ENCODE measurements at places on chromosomes 5 and 9.

- no peak overlapping the region for H3K27ac ChIP-seq
- DNase-seq: no peak
- peaks cover 56% of the 10 kb centered on the region for H3K4me1 ChIP-seq
- H3K4me3 ChIP-seq: no peak overlapping the region
Observed at GRCh38 chr5:6623941-6624340, 8.9 kb downstream of the NSUN2 start.

DNA sequence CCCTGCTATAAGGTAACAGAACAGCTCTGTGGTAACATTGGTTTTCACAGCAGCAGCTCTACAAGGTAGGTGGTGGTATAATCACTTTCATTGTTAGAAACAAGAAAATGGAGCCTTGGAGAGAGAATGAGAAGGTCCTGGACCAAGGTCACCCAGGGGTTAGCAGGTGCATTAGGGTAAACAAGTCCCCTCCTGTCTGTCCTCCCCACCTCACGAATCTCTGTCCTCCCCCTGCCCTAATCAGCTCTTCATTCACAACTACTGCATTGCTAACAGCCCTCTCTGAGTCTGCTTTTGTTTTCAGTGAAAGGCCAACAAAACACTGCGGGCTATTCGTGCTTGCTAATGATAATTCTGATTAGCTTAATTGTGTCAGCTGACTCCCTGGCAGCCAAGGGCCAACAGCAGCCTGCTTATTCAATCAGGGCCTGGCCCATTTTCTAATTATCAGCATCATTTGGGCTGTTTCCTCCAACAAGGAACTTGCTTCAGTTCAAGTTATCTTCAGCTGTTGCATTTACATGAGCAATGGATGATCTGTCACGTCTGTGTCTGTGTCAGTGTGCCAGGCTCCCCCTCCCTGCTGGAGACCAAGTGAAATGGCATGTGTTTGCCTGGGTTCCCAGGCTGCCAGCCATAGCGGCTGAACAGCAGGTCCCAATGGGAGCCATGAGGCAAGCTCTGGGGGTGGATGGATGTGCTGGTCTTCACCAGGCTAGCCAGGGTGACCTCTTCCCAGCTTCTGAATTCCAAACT lies 56.7 kb upstream of the EQTN start:
- no peak overlapping the region for H3K27ac ChIP-seq
- no peaks in the 10 kb centered on the region for H3K36me3 ChIP-seq
- no peak for DNase-seq
- no peaks in the 10 kb centered on the region for H3K27me3 ChIP-seq

DNA sequence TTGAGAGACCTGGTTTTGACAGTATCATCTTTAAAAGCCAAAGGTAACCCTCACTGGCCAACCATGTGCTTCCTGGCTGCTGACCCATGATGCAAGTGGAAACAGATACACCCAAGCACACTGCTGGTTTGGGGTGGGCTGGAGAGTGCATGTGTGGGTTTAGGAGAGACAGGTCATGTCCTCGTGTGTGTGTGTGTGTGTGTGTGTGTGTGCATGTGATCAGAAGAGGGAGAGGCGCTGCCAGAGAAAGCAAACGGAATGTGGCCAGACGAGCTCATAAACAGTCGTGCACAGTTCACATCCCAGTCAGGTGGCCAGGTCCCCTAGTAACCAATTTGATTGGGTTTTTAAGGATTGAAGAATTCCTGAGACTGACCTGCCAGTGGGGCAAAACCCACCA lies 112.8 kb upstream of the ICE1 start:
- H3K27me3 ChIP-seq: no peaks in the 10 kb centered on the region
- H3K4me3 ChIP-seq: no peak overlapping the region

- H3K36me3 ChIP-seq: no peaks in the 10 kb centered on the region
- no peak overlapping the region for H3K27ac ChIP-seq
- peaks cover 5% of the 10 kb centered on the region for H3K27me3 ChIP-seq
- H3K4me3 ChIP-seq: no peak overlapping the region
Observed at GRCh38 chr5:58326022-58326421, 133.9 kb downstream of the PLK2 start.

GRCh38 chr5:77066184-77066583 lies 20.9 kb downstream of the ZBED3 start:
- no peak overlapping the region for H3K27ac ChIP-seq
- H3K36me3 ChIP-seq: peaks cover 88% of the 10 kb centered on the region
- no peak for DNase-seq
- no peaks in the 10 kb centered on the region for H3K27me3 ChIP-seq
- H3K4me1 ChIP-seq: peaks cover 14% of the 10 kb centered on the region

DNA sequence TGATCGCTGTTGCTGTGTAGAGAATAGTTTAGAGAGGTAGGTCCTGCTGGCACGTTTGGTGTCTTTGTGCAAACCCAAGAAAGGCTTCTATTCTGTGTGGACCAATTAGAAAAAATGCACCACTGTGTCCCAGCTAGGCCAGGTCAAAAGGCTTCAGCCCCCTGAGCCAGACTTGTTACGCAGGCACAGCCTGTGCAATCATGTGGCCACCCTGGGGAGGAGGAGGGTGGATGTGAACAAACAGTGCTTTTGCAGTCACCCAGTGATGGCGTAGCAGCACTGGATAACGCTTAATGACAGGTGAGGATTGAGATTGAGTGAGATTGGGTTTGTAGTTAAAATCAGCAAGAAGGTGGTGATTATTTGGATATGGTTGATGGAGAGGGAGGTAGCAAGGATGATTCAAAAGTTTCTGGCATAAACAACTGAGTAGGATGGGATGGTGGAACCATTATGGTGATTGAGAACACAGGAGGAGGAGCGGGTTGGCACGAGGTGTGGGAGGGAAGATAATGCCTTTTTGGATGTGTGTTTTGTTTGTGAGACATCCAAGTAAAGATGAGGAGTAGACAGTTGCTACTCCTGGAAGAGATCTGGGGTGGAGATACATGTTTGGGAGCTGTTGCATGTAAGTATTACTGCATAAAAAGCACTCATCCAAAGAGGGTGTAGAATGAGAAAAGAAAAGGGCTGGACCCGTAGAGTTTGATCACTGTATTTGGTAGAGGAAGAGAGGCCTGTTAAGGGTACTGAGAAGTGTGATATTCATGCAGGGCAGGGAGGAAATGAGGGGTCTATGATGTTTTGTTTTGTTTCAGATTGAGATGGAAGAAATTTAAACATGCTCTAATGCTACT lies 6.7 kb downstream of the GCNT1 start:
- no peak overlapping the region for H3K27ac ChIP-seq
- peaks cover 11% of the 10 kb centered on the region for H3K36me3 ChIP-seq
- H3K4me3 ChIP-seq: no peak overlapping the region
- H3K4me1 ChIP-seq: peaks cover 9% of the 10 kb centered on the region
- no peaks in the 10 kb centered on the region for H3K27me3 ChIP-seq

GRCh38 chr9:87267251-87268070 lies 230.2 kb upstream of the DAPK1 start:
- peaks cover 10% of the 10 kb centered on the region for H3K4me1 ChIP-seq
- peaks cover 26% of the 10 kb centered on the region for H3K27me3 ChIP-seq
- no peak for DNase-seq
- H3K27ac ChIP-seq: no peak overlapping the region

DNA sequence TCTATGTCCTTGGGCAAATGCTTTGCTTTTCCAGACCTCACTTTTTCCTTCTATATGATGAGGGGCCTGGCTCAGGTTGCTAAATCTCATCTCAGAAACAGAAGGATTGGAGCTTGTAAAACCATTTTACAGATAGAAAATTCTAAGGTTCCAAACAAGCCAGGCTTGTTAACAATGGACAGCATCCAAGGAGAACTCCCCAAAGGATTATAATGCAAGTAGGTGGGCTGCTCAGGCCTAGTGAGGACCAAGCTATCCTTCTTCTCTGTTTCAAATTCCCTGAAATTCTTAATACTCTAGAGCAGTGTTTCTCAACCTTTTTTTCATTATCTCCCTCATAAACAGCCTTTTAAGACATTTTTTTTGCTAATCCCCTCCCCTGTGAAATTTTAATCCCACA lies 269.8 kb downstream of the TMEM38B start:
- no peak for DNase-seq
- no peaks in the 10 kb centered on the region for H3K4me1 ChIP-seq
- H3K27me3 ChIP-seq: no peaks in the 10 kb centered on the region
- H3K4me3 ChIP-seq: no peak overlapping the region

DNA sequence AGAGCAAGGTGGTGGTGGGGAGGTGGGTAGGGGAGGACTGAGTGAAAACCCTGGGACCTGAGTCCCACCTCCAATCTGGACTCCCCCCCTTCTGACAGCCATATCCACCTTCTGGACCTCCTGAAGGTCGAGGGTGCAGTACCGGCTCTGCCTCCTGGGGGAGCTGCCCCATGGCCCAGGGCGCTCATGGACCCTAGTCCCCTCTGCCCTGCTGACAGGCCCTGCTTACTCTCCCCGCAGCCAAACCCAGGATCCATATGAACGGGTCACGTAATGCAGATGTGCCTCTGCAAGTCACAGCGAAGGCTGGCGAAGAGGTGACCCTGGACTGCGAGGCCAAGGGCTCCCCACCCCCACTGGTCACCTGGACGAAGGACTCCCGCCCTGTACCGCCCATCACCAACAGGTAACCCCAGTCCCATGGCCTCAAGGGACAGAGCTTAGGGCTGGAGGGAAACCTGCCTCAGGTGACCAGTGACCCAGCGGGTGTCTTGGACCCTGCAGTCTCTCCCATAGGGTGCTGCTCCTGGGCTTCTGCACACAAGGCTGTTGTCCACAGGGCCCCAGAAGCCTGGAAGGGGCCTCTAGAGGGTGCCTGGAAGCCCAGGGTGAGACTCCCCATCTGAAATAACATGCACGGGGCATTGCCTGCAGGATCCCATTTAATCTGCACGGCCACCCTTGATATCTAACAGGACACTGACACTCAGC lies 61.7 kb downstream of the HMCN2 start:
- no peak for DNase-seq
- H3K4me3 ChIP-seq: no peak overlapping the region
- H3K4me1 ChIP-seq: no peaks in the 10 kb centered on the region
- H3K27ac ChIP-seq: no peak overlapping the region

DNA sequence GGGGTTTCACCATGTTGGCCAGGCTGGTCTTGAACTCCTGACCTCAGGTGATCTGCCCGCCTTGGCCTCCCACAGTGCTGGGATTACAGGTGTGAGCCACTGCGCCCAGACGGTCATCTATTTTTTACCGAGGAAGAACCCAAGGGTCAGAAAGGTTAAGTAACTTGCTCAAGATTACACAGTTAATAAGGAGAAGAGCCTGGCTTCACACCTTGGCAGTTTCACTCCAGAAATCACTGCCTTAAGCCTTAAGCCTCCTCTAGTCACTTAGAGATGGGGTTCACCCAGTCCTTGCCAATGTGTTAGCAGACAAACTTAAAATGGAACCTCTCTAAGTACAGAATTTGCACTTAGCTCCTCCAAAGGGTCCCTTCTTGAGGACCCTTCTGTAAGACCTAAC lies 116.3 kb downstream of the PTTG1 start:
- no peak overlapping the region for H3K4me3 ChIP-seq
- H3K36me3 ChIP-seq: no peaks in the 10 kb centered on the region
- peaks cover 24% of the 10 kb centered on the region for H3K4me1 ChIP-seq
- H3K27ac ChIP-seq: no peak overlapping the region
- no peaks in the 10 kb centered on the region for H3K27me3 ChIP-seq
- no peak for DNase-seq

DNA sequence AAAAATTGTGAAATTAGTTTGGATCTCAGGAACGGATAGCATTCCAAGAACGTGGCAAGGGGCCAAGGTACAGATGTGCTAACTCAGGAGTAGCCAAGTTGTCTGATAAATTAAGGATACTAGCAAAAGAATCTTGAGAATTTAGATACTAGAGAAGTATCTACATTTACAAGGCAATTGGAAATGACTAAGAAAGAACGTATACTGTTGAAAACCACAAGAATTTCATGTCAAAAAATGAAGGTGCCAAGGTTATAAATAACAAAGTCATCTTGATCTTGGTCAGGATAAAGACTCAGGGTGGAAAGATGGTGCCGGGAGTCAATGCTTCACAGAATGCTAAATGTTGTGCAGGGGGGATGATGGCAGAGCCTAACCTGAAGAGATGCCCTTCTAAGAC lies 19.2 kb downstream of the CAPSL start:
- peaks cover 1% of the 10 kb centered on the region for H3K36me3 ChIP-seq
- H3K4me1 ChIP-seq: peaks cover 24% of the 10 kb centered on the region
- no peaks in the 10 kb centered on the region for H3K27me3 ChIP-seq
- no peak for DNase-seq

GRCh38 chr5:125002727-125003598 lies 256.5 kb upstream of the ZNF608 start:
- no peak overlapping the region for H3K27ac ChIP-seq
- no peak for DNase-seq
- no peaks in the 10 kb centered on the region for H3K27me3 ChIP-seq
- no peaks in the 10 kb centered on the region for H3K4me1 ChIP-seq
- H3K4me3 ChIP-seq: no peak overlapping the region

DNA sequence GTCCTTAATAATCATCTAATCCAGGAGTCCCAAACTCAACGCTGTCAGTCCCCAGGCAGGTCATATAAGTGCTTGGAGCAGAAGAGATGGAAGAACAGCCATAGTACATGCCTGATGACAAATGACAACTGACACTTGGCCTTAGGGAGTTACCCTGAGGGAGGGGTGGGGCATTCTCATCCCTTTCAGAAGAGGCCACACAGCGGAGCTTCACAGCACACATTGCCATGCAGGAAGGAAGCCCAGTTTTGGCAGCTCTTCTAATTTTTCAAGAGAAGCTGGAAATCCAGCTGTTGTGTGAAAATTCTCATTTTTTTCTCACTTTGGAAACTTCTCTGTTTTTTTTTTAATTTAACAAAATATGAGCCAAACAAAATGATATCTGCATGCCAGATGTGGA lies 89.0 kb downstream of the ASTN2 start:
- no peak overlapping the region for H3K4me3 ChIP-seq
- no peaks in the 10 kb centered on the region for H3K36me3 ChIP-seq
- no peaks in the 10 kb centered on the region for H3K27me3 ChIP-seq
- no peaks in the 10 kb centered on the region for H3K4me1 ChIP-seq

- H3K4me3 ChIP-seq: no peak overlapping the region
- peaks cover 17% of the 10 kb centered on the region for H3K27me3 ChIP-seq
- no peak overlapping the region for H3K27ac ChIP-seq
- no peaks in the 10 kb centered on the region for H3K4me1 ChIP-seq
- no peaks in the 10 kb centered on the region for H3K36me3 ChIP-seq
- DNase-seq: peak; percentile 7
Observed at GRCh38 chr5:172502969-172503368, 48.6 kb upstream of the SH3PXD2B start.

GRCh38 chr5:107313098-107313497 lies 357.6 kb downstream of the EFNA5 start:
- H3K4me3 ChIP-seq: no peak overlapping the region
- H3K36me3 ChIP-seq: no peaks in the 10 kb centered on the region
- no peak for DNase-seq

DNA sequence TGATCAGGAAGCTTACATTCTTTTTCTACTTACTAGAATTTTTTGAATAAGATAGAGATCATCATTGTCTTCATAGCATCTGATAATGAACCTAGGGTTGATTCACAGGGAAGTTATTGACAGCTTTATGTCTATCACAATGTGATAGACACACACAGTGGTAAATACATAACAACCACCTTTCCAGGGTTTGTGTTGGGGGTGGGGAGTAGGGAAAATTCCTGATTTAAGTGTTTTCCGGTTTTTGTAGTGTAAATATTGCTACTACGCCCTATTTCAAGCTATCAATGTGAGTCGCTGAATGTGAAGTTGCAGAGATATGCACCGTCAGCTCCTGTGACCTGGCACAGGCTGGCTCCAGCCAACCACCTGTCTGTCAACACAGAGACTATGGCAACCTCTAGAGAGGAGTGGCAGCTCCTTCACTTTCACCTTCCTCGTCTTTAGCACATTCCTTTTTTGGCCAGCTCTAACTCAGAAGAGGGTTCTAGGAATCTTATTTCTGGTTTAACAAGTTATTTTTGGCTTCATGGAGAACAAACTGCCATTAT lies 224.9 kb downstream of the MAT2B start:
- H3K4me3 ChIP-seq: no peak overlapping the region
- H3K27ac ChIP-seq: no peak overlapping the region
- no peaks in the 10 kb centered on the region for H3K36me3 ChIP-seq
- DNase-seq: no peak
- no peaks in the 10 kb centered on the region for H3K4me1 ChIP-seq
